ENCODE measurements at places on chromosomes 7 and 10.
A peak's percentile ranks its signal among the peaks of the same experiment; 100 is the strongest.

- no peak for DNase-seq
These were observed 7.8 kb upstream of the POR start for GRCh38 chr7:75906991-75907667.

- no peak for DNase-seq
These were observed 573.1 kb upstream of the FOXK1 start for GRCh38 chr7:4108951-4109350.

DNA sequence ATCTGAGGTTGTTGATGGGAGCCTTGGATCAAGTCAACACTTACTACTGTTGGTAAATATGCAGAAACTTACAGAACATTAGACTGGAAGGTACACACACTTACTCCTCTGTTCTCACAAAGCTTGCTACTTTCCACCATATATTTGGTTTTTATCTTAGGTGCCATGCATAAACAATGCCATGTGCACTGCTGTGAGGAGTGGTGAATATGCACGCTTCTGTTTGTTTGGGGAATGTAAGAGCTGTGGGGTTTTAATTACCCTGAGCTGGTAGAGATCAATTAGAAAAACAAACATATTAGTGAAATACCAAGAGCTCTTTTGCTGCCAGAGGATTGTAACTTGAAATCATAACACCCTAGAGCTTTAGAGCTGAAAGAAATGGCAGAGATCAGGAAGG lies 79.8 kb upstream of the ARID5B start:
- DNase-seq = no peak

DNA sequence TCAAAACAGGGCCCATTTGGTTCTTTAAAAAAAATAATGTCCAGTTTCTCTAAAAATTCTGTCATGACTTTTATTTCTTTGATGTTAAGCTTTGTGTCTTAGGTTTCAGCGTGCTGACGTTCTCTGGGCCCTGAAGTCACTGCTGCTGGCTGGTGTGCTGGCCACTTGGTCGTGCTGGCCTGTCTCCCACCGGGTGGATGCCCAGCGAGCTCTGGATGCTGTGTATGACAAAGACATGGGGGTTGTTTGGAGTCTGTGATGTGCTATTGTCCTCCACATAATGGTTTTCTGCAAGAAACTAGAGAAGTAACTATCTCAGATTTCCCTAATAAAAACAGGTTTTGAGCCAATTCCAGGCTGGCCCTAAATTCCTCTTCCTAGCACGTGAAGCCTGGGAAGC lies 9.5 kb upstream of the IDI2 start:
- DNase-seq = no peak

DNA sequence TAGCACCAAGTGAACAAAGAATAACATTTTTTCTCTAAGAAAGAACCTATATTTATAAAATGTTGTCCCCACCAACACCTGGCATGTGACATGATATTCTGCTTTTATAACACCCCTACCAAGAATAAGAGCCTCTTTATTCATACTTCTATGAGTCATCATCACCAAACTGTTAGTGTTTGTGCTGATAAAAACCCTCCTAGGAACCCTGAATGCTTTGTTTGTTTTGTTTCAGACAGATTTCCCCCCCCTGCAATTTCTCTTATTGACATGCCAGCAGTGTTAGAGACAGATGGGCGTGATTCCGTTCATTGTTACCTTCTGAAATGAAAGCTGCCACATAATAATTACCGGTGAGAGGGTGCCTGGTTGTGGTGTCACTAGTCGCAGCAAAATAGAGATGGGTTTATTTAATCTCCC lies 651.1 kb downstream of the SORCS1 start:
- DNase-seq = no peak

DNA sequence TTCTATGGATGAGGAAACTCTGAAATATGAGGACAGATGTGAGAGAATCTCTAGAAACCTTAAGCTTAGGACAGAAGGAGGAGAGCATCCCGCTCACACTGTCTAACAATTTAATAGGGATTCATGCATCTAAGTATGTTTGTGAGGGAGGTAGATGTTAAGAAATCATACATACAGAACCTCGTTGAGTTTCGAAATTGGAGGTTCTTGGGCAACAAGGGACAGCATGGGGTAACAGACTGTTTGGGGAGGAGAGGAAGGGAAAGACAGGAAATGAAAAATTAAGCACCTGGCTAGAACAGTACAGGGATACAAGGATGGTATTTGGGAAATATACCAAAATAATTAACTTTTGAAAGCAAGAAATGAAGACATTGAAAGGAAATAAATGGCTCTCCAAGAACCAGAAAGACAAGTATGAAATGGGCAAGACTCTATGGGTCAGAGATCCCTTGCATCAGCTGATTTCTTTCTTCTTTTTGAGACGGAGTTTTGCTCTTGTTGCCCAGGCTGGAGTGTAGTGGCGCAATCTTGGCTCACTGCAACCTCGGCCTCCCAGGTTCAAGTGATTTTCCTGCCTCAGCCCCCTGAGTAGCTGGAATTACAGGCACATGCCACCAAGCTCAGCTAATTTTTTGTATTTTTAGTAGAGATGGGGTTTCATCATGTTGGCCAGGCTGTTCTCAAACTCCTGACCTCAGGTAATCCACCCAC lies 207.9 kb downstream of the CTNNA3 start:
- DNase-seq = no peak

DNA sequence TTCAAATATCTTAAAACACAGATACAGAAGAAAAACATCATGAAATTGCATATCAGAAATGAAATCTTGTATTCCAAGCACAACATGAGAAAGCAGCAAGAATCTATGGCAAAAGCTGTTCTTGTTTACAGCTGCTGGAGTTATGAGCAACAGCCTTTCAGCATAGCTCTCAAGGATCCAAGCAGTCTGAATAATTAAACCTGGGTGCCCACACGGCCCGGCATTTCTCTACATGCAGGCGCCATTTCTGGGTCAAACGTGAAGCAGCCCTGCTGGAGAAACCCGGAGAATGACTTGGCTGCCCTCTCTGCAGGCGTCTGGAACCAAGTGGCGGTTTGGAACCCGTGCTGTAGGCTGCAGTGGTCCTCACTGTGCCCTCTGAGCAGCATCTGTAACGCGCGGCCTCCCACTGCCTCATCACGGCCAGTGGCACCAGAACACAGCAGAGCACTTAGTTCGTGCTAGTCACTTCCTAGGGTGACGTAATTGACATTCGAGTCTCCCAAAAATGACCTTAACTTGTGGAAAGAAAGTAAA lies 213.0 kb downstream of the TCERG1L start:
- DNase-seq = no peak

DNA sequence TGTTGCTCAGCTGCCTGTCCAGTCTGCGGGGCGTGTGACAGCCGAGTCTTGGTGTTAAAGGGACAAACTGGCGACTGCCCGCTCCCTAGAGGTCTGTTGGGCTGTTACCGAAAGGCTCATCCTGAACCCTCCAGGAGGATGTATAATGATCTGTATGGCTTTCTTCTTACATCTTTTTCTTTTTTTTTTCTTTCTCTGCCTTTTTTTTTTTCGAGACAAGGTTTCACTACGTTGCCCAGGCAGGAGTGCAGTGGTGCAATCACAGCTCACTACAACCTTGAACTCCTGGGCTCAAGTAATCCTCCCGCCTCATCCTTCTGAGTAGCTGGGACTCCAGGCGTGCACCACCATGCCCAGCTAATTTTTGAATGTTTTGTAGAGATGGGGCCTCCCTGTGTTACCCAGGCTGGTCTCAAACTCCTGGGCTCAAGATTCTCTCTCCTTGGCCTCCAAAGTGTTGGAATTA lies 857 bp downstream of the INTS15 start:
- DNase-seq = peak; percentile 74

GRCh38 chr7:120060281-120060680 lies 212.7 kb upstream of the KCND2 start:
- no peak for DNase-seq

All from HTR-8/SVneo (cell line).